ENCODE measurements at places on chromosomes 5 and 9. TPM values are rescaled to one million over a fixed set of nuclear protein-coding genes. Genes with fewer than 3 reads are reported as not detected.

OR2V1 gene
- total RNA-seq, result not detected

RNF145 gene
- total RNA-seq, result 50.6 TPM

SV2C gene
- 11.1 TPM for total RNA-seq

WDR38 gene
- 0.68 TPM for total RNA-seq

RHOBTB3 gene
- total RNA-seq, result 66.2 TPM

SLC25A2 gene
- total RNA-seq, result 0.75 TPM

PCDHB12 gene
- 3.4 TPM for total RNA-seq

TXNDC8 gene
- 0.38 TPM for total RNA-seq

IRX1 gene
- total RNA-seq, result 7.1 TPM

PHYHD1 gene
- 0.16 TPM for total RNA-seq

C9orf153 gene
- total RNA-seq, result 0.96 TPM

CATSPER3 gene
- 0.32 TPM for total RNA-seq

FAM200C gene
- total RNA-seq, result 19.7 TPM

ANKRD18A gene
- total RNA-seq, result 1.4 TPM

ARL10 gene
- 3.6 TPM for total RNA-seq

DND1 gene
- not detected for total RNA-seq

PIP5K1B gene
- 0.32 TPM for total RNA-seq

BAAT gene
- total RNA-seq, result 0.46 TPM

PLAA gene
- total RNA-seq, result 38.7 TPM

ST8SIA4 gene
- 0.49 TPM for total RNA-seq

ENC1 gene
- total RNA-seq, result 48.0 TPM

HTR1A gene
- 0.96 TPM for total RNA-seq

EFNA5 gene
- total RNA-seq, result 83.9 TPM

MXD3 gene
- total RNA-seq, result 4.1 TPM

SLC2A6 gene
- 8.8 TPM for total RNA-seq

PTBP3 gene
- 53.0 TPM for total RNA-seq

SIT1 gene
- 0.93 TPM for total RNA-seq

MVB12B gene
- total RNA-seq, result 28.4 TPM

NSUN2 gene
- 40.5 TPM for total RNA-seq

PCDHGA8 gene
- 0.41 TPM for total RNA-seq

FAM78A gene
- total RNA-seq, result 2.0 TPM

ACER2 gene
- total RNA-seq, result 3.7 TPM

INSL4 gene
- total RNA-seq, result 0.42 TPM

LCN1 gene
- total RNA-seq, result not detected

DBH gene
- total RNA-seq, result 0.31 TPM

NR4A3 gene
- 1.6 TPM for total RNA-seq

ADAMTS2 gene
- total RNA-seq, result 0.38 TPM

HK3 gene
- total RNA-seq, result not detected

FOXD4 gene
- total RNA-seq, result 0.31 TPM

ANKRD34B gene
- 0.10 TPM for total RNA-seq

MARCOL gene
- not detected for total RNA-seq

IFNK gene
- total RNA-seq, result 1.5 TPM

IL31RA gene
- not detected for total RNA-seq

FCN1 gene
- 0.09 TPM for total RNA-seq

PCDHA6 gene
- 0.73 TPM for total RNA-seq

TSSK1B gene
- total RNA-seq, result not detected

MYOZ3 gene
- total RNA-seq, result 1.7 TPM

SPINK5 gene
- total RNA-seq, result not detected

ADAMTS19 gene
- 34.7 TPM for total RNA-seq

GABRA1 gene
- 1.6 TPM for total RNA-seq

SMIM32 gene
- 0.25 TPM for total RNA-seq

PLAC8L1 gene
- total RNA-seq, result 0.38 TPM

PCDHA13 gene
- 11.5 TPM for total RNA-seq

FOXD4L3 gene
- total RNA-seq, result 0.05 TPM

TRIM36 gene
- total RNA-seq, result 1.1 TPM

PCDHA3 gene
- total RNA-seq, result 1.6 TPM

PCDHGB2 gene
- total RNA-seq, result 0.62 TPM

Data from motor neuron (in vitro differentiated cells).